ENCODE measurements at places on chromosomes 3 and 15.

GRCh38 chr3:4503050-4503449, 9.9 kb downstream of the ITPR1 start:
- DNase-seq, result no peak

DNA sequence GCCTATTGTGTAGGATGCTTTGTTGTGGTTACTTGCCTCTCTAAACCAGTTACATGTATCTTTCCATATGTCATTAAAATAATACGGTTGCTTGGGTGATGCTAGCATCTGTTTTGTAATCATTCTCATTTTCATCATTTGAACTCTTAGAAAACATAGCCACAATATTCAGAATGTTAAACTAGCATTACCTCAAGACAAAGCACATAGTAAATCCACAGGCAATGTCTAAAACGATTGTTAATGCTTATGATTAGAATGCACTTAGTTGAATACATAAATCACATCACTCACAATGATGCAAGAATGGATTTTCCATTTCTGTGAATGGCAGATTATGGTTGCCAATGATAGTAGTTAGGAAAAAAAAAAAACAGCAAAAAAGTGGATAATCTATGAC, 110.0 kb upstream of the NAALADL2 start:
- DNase-seq, result no peak

GRCh38 chr15:87322265-87322664, 934.3 kb downstream of the NTRK3 start:
- DNase-seq, result no peak

DNA sequence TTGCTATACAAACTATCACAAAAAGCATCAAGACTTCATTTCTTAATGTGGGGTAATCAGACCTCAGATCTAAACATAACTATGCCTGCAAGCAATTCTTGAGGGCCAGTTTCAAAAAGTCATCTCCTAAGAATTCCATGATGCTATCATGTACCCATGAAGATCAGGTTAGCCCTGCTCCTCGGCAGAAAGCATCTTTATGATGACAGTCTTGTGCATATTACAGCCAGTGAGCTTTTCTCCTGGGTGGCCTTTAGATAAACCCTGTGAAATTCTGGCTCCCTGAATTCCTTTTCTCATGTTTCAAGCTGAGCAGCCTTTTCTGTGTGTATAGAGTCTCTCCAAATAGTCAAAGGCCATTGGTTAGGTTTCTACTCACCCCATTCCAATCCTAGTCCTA, 201.9 kb upstream of the MCTP2 start:
- no peak for DNase-seq

GRCh38 chr15:84608707-84609284, 8.0 kb downstream of the ZSCAN2 start:
- no peak for DNase-seq

DNA sequence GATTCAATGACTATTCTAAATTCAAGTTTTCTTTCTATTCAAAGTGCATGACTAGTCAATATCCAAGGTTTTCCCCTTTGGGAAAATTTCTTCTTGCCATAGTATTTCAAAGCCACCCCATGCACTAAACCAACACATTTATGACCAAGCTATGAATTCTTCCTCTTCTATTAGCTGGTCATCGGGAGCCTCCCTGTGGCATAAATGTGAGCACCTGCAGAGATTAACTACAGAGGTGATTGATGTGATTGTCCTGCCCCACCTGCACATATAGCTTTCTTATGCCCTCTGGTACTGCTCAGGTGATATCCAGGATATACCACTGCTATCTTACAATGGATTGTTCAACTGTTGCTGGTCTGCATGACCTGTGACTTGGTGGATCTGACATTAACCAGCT, 694.9 kb downstream of the ZBBX start:
- DNase-seq, result no peak

DNA sequence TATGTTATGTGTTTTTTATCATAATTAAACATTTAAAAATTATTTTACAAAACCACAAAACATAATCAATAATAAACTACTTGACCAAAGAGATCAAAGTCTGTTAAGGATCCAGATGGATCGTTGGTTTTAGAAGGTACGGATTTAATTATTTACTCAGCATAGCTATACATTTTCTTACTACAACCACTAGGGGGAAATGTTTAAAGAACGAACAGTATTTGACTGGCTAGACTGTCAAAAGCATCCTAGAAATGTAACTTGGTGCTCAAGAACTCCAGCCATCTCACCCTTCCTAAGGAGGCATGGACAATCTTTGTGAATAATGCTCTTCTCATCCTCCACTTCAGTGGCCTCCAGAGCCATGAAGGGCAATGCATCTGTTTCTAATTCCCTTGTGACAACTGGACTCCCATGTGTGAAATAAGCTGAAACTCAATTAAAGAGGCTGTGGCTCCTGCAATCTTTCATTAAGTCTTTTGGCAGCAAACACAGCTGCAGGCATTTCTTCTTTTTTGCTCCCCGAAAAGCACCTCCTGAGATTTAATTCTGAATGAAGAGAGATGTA, 94.7 kb upstream of the TUSC7 start:
- DNase-seq, result peak; percentile 4

DNA sequence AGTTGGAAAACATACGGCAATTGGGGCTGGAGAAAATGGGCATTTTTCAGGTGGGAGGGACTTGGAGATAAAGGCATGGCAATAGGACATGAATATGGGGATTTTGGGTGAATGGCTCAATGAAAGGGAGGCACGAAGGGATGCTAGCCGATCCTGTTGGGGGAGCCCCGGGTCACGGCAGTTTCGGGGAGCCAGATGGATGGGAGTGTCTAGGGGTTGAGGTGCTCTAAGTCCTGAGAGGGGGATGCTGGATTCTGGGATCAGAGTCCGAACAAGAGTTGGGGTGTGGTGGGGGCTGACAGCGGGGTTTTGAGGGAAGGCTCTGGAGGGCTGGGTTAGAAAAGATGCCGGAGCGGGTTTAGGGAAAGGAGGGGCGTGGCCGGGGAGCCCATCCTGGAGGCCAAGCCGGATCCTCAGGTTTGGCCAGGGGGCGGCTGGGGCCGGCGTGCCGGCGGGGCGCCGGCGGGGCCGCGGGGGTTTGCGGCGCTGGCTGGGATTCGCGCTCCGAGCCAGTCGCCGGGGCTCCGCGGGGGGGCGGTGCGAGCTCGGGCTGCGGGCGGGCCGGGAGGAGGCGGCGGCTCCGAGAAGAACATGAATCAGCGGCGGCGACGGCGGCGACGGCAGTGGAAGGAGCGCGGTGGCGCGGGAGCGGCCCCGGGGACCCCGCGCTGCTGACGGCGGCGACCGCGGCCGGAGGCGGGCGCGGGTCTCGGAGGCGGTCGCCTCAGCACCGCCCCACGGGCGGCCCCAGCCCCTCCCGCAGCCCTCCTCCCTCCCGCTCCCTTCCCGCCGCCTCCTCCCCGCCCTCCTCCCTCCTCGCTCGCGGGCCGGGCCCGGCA, at the start of gene TYRO3:
TYRO3 (plus strand) TSS at position 813 of the 839 bp plus-strand sequence. CDS start 46 bp downstream, outside the sequence.
- DNase-seq, result peak; percentile 25

GRCh38 chr15:76056931-76057330, 2.9 kb upstream of the TMEM266 start:
- peak; percentile 47 for DNase-seq

DNA sequence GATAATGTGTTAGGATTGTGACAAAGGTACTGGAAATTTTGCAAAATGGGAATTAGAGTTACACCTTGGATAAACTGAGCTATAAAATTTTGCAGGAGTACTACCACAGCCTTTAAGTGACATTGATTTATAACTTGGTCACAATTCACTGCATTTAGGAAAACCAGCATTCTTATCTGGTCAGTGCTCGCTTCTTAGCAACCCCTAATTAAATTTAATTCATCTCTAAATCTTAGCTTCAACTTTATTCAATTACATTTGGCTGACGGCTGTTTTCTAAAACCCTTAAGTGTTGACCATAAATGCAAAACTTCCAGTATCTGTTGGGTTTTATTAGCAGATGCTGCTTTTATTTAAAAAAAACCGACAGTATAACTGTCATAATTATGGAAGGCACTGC, 31.3 kb downstream of the TFRC start:
- DNase-seq, result no peak

GRCh38 chr15:68213991-68214837, 9.1 kb upstream of the CALML4 start:
- no peak for DNase-seq

DNA sequence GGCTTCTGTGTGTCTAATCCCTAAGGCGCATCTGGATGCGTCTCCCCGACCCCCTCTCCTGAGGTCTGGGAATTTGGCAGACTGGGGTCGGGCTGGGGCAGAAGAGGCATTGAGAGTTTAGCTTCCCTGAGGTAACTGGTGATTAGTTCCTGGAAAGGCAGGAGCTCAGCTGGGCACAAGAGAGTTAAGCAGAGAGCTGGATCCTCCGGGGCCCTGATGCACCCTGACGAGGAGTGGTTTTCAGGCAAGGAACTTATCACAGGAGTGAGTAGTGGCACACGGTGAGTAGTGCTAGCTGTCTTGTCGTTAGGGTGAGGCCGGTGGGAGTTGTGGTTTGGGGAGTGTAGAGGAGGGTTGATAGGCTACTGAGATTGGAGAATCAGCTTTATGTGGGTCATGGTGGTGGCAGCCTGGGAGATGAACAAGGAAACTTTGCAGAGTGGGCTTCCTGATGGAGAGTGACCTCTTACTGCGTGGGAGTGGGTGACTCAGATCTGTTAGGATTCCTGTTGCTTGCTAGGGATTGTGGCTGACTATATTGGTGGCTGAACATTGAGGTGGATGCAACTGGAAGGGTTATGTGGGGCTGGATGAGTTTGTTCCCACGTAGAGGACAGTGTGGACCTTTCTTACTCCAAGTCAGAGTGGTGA, 897 bp downstream of the RAD54L2 start:
- DNase-seq, result peak; percentile 34

DNA sequence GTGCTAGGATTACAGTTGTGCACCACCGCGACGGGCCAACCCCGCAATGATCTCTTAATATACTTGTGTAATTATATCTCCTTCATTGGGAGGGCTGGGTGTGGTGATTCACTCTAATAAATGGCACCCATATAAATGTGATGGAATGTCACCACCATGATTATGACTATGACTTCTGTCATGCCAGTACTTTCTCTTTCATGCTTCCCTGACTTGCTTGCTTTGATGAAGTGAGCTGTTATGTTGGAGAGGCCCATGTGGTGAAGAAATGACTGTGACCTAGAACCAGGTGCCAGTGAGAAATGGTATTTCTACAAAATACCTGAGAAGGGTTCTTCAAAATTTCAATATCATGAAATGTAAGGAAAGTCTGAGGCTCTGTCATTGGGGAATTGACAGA, 24.4 kb upstream of the TP63 start:
- DNase-seq, result no peak

DNA sequence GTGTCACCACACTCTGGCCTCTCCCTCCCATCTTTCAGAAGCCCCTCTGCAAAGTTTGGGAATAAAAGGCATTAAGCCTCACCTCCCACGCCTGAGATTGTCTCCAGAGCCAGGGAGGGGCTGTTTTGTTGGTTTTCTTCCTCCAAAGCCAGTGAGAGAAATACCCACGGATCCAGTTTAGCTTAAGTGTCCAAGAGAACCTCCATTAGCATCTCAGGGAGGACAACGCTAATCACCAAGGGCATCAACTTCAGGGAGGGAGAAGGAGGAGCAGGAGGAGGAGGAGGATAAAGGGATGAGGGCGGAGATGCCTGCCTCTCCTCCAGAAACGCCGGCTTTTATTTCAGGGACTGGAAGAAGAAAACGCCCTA, 101.6 kb downstream of the SRGAP3 start:
- no peak for DNase-seq

DNA sequence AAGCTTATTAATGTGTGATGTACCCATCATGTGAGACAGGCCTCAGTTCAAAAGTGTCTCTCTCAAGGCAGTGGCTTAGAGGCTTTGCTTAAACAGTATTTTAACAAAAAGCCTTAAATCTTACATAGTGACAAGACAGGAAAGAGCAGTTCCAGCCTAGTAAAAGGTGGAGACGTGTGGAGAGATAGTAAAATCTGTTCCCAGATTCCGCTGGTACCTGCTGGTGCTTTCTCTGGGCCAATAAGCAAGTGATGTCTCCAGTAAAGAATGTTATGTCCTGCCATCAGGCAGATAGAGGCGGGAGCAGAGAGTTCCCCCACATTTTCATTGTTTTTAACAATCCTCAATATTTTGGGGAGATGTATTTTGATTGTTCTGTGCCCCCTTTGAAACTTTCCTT, 135.0 kb downstream of the VPS8 start:
- DNase-seq, result no peak

GRCh38 chr3:85821130-85821756, 862.5 kb downstream of the CADM2 start:
- peak; percentile 66 for DNase-seq

DNA sequence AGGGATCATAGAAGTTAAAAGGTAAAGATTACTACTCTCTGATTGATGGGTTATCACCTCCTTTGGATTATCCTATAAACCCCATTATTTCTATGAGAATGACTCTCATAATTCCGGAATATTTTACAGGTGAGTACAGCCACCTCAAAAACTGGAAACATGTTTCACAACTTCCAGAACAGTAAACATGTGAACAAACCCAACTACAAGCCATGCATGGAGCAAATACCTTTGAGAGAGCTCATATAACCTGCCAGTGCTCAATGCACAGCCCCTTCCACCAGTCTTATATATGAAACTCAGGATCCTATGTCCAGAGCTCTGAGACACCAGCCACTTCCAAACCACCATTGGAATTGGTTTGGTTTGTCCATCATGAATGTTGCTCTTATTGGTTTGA, 208.0 kb downstream of the MECOM start:
- DNase-seq, result no peak

DNA sequence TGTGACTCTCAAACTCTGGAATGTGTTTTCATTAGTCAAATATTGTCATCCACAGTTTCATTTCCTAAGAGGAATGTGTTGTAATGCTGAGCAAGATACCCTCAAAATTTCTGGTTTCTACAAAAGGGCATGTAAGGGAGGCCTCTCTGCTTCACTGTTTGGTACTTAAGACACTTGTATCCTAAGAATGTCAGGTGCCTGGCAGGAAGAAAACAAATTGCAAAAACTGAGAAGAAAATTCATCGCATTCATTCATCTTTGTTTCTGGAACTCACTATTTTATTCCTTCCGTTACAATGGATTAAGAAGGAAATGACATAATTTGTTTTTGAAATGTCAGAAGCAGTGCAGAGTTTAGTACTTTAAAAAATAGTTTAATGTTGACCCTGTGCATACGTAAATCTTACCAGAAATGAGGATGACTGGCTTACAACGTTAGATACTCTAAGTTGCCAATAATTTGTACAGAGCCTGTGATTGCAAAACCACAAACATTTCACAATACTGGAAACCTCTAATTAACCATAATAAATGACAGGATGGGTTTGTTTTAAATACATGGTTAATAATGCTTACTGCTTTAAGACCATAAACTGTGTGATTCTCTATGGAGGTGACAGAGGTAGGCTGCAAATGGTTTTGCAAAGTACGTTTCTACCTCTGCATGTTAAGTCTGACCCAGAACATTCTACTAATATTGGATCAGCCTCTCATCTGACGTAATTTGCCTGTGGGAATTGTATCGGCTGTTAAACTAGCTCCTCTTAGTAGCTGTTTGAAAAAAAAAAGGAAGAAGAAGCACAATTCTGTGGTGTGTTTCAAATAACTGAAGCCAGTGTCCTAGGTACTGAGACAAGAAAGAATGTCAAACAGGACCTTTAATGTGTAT, 477.8 kb downstream of the RBMS3 start:
- DNase-seq, result no peak

Measured in NCI-H1417 (cell line).